CD4-positive, alpha-beta T cell treated with Interleukin-1 beta for 1 hour (primary cell): ENCODE measurements at places on chromosomes 4 and X.

GRCh38 chr4:13399257-13399656 is 84.9 kb downstream of the RAB28 start:
- DNase-seq: no peak

DNA sequence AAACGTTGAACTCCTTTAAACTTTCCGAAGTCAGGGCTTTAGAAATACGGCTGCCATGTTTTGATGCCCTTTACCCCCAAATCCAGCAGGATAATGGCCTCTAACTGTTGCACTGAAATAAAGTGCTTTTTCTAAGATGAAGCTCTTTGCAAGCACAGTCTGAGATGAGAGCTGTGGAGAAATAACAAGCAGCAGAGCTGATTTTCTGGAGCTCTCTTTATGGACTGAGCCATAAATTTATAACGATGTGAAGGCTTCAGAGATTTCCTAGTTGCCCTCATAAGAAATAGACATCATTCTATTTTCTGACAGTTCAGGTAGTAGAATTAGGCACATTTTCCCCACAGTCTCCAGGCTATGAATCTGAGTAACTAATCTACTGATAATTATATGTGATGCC is 567.3 kb downstream of the PDHA2 start:
- DNase-seq: no peak

DNA sequence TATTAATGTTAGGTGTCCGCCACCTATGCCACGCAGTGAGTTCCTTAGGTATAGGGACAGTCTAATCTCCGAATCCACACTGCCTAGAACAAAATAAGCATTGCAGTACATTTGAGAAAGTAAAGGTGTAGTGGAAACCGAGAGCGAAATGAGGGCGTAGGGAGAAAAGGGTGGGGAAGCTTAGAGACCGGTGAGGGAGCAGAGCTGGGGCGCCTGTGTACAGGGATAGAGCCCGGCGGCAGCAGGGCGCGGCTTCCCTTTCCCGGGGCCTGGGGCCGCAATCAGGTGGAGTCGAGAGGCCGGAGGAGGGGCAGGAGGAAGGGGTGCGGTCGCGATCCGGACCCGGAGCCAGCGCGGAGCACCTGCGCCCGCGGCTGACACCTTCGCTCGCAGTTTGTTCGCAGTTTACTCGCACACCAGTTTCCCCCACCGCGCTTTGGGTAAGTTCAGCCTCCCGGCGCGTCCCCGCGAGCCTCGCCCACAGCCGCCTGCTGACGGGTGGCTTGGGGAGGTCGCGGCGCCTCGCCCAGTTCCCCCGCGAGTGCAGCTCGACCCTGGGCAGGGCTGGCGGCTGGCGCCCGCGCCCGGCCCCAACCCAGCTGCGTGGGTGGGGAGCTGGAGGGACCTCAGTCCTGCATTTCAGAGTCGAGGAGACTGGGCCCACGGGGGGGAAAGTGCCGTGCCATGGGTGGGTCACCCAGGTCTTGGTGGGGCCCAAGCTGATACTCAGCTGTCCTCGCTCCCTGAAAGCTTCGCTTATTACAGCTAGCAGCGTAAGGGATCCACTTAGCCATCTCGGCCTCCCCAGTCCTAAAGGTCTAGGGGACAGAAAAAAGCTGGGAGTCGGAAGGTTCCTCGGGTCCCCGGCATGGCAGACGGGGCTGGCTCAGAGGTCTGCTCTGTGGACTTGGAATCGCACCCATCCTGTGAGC is at the start of gene ANXA3:
Gene ANXA3, plus strand, starts transcription at position 351 of the 932 bp plus-strand sequence. CDS start 2,704 bp downstream, outside the sequence.
- DNase-seq: no peak

GRCh38 chr4:151887816-151888180 is 127.0 kb upstream of the GATB start:
- no peak for DNase-seq

GRCh38 chr4:52959541-52959940 is 97.4 kb downstream of the RASL11B start:
- DNase-seq: no peak

DNA sequence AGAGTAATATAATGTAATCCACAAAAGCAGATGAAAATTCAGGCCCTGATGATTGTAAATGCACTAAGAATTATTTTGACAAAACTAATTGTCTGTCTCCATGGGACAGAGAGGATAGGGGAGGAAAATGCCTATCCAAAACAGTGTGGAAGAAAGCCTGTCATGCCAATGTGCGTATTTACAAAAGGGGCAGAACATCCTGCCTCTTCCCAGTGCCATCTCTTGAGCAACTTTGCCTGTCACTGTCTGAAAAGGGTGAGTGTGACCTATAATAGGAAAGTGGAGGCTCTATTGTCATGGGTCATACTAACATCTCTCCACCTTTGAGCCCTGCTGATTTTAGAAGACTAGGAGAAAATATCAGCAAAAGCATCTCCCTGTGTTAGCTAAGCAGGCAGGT is 264.1 kb downstream of the UNC5C start:
- no peak for DNase-seq

DNA sequence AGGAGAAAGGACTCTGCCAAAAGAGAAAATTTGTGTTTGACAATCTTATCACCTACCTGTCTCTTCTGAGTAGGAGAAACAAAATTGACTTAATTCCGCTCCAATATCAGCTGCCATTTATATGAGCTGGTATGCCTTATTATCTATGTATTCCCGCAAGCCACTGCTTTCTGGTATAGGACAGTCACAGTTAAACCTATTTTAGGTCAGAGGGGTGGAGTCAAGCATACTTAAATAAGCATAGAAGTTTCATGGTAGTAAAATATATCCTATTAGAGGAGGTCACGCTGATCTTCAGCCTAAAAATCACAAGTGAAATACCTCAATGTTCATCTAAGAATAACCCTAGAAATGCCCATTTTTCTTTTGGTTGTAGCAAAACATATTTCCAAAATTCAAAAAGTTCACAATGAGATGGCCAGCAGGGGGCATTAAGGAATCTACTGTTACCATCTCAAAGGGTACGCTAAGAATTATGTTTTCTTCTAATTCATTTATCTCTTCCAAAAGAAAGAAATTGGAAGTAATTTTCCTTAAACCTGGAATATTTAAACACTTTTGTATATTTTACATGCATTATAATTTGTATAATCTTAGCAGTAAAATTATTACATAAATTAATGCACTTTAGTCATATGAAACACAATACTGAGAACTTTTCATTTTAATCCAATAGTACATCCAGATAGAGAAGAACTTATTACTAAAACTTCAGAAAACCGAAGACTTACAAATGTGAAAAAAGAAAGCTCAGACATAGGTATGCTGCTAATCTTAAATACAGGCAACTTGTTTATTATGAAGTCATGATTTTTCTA is 10.5 kb downstream of the PPAT start:
- DNase-seq: peak; percentile 61

GRCh38 chr4:21320034-21320433 is 619.8 kb downstream of the PACRGL start:
- no peak for DNase-seq

GRCh38 chr4:20085156-20085555 is 166.5 kb upstream of the SLIT2 start:
- no peak for DNase-seq

DNA sequence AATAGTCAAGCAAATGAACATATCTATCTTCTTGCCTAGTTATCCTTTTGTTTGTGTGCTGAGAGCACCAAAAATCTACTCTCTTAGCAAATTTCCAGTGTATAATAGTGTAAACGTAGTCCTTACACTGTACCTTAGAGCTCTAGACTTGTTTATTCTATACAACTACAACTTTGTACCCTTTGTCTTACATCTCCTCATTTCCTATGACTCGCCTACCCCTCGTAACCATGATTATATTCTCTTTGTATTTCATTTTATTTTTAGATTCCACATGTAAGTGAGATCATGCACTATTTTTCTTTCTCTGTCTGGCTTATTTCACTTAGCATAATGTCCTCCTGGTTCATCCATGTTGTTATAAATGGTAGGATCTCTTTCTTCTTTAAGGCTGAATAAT is 37.6 kb downstream of the MAGEB5 start:
- DNase-seq: no peak

DNA sequence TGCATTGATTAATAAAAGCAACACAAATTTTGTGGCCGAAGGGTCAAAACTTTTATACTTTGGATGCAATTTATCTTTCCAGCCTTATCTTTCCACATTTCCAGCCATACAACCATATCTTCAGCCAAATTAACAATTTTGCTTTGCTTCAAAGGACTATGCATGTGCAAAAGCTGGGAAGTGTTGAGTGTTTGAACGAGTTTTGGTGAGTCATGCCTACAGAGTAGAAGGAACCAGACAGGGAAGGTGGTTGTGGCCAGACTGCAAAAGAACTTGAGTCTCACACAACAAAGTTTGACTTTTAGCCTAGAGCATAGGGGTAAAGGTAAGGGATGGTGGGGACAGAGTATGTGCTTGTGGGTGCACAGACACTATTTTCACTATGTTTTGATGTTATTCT is 53.0 kb upstream of the GABRA2 start:
- no peak for DNase-seq

GRCh38 chrX:111309083-111309482 is 38.8 kb upstream of the CAPN6 start:
- no peak for DNase-seq

DNA sequence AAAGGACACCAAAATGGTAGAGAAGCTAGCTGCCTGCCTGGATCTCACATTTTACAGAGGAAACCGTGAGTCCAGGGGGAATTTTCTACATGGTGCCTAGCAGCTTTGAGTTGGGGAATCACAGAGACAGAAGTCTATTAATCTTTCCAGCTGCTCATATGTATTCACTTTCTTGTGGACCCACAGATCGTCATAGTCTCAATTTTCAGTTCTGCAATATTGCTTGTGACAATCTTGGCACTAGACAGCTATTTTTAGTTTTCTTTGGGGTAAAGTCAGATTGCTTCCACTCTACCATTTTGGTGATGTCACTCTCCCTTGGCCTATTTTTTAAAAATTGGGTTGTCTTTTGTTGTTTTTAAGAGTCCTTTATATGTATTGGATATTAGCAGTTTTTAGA is 233.4 kb upstream of the STK26 start:
- DNase-seq: no peak

- peak; percentile 27 for DNase-seq
Observed at GRCh38 chrX:150897421-150898320, 797 bp downstream of the CD99L2 start.

GRCh38 chr4:27046851-27047250 is 186.2 kb downstream of the STIM2 start:
- DNase-seq: no peak

- no peak for DNase-seq
Observed at GRCh38 chr4:82747686-82748575, 50.7 kb downstream of the SCD5 start.
